Fibroblast of lung (primary cell): ENCODE measurements at places on chromosomes 12 and 14. TPM values are rescaled to one million over a fixed set of nuclear protein-coding genes. Genes with fewer than 3 reads are reported as not detected.

The TRPV4 gene
- total RNA-seq = 0.51 and 0.66 TPM in 2 replicates

The RHNO1 gene
- 16.7 and 29.7 TPM in 2 replicates for total RNA-seq

The IL22 gene
- not detected in 2 replicates for total RNA-seq

The PLCZ1 gene
- total RNA-seq = not detected in 2 replicates

GRCh38 chr12:93970900-93971688 is 177.3 kb upstream of the PLXNC1 start:
- peak; percentile 23 for DNase-seq

- DNase-seq = no peak
Measured at GRCh38 chr12:105504286-105504685, 173.8 kb downstream of the C12orf75 start.

DNA sequence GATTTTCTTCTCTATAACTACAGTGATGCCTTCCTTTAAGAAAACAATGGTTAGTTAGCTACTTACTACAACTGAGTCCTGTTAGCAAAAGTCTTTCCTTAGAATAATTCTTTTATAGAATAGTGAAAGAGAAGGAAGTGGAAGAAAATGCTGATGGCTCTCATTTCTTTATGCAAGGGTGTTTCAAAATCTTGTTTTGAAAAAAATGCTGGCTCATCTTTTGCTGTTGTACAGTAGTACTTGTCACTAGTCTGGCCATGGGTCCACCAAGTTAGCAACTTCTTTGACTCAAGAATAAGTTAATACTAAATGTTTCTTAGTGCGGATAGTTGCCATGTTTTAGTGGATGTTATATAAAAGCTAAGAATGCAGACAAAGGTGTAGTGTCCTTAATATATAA is 225.4 kb downstream of the PTPRO start:
- DNase-seq = no peak

DNA sequence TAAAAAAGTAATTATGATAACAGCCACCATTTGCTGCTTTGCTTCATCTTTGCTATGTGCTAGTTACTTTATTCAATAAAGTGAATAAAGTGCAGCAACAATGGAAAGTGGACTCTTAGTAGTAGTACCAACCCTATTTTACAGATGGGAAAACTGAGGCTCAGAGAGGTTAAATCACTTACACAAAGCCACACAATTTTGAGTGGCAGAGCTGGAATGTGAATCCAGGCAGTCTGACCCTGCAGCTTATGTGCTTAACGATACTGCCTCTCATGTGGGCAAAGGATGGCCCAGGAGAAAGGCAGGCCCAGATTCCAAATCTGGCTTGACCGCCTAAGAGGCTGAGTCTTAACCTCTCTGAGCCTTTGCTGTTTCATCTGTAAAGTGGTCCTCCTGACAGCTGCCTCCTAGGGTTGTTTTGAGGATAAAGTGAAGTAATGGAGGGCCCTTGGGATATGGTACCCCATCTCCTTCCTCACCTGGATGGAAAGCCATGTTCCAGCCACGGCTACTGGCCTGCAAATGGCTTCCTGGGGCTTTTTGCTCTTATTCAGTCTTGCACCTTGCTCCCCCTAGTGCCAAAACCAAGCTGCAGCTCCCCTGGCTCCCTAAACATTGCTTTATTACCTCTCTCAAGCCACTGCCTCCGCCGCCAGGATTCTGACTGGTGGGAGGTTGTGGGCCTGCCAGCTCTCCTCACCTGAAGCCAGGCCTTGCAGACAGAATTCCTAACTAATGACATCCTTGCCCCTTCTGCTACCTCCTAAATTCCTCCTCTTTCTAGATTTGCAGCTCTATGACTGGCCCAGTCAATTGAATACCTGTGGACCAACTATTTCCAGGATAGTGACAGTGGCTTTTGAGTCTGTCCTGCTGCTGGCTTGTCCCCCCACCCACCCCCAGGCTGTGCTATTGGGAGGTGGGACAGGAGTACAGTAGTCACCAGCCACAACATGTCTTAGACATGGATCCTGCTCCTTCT is 283.3 kb upstream of the PWP1 start:
- DNase-seq = peak; percentile 56

DNA sequence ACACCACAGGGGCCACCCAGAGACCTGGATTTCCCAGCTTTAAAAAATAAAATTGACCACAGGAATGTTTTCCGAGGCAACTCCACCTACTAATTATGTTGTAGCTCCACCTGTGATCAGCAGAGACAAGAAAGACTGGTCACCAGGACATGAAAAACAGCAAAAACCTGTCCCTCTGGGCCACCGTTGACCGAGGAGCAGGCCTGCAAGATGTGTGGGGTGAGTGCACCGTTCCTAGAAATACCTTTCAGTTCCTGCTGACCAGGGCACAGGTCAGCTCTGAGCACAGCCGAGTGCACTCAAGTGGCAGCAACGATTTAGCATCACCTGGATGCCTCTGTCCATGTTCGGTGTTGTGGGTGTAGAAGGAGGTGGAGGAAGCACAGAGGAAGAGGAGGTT is 16.9 kb downstream of the FZD10 start:
- no peak for DNase-seq

GRCh38 chr12:2845280-2845679 is 10.4 kb upstream of the NRIP2 start:
- DNase-seq = peak; percentile 46

- no peak for DNase-seq
Measured at GRCh38 chr12:116182359-116183063, 95.0 kb downstream of the MED13L start.

GRCh38 chr14:39015964-39016577 is 87.0 kb downstream of the SEC23A start:
- DNase-seq = peak; percentile 8

GRCh38 chr12:127966331-127966730 is 300.6 kb upstream of the TMEM132C start:
- no peak for DNase-seq

GRCh38 chr12:109467978-109468676 is 9.0 kb downstream of the KCTD10 start:
- no peak for DNase-seq

DNA sequence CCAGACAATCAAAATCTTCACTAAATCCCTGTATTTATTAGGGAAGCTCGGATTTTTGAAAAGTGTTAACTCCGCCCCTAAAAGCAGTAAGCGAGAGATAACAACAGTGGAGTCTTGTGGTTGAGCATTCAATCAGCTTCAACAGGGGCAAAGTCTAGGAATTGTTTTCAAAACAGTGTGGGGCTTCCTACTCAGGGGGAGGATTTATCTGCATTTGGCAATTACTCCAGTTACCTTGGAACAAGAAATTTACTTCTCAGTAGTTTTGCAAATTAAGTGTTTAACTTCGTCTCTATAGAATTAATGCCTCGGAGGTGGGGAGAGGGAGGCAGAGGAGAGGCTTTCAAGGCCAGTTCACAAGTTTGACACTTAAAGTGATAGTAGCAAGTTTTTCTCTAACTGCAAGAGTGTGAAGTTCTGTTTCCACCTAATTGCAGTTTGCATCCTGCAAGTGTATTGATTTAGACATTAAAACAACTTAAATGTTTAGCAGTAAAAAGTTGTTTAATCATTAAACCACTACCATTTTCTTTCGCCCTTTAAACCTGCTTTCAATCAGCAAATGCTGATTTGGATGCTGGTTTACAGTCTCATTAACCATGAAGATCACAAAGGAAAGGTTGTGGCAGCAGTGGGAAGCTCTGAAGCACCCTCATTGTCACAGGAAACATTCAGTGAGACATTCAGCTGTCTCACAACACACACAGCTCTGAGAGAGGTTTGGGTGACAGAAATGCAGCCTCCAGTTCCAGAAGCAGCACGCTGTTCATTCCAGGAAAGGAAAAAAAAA is 102.0 kb downstream of the HMGA2 start:
- no peak for DNase-seq

- DNase-seq = no peak
Measured at GRCh38 chr12:65098364-65098763, 22.7 kb downstream of the WIF1 start.
